ENCODE measurements at places on chromosomes 3 and 15. TPM values are rescaled to one million over a fixed set of nuclear protein-coding genes. Genes with fewer than 3 reads are reported as not detected.

The CLDN16 gene
- 4.8 TPM for total RNA-seq

The ARRDC4 gene
- 3.2 TPM for total RNA-seq

GRCh38 chr3:66371432-66371831 lies 129.4 kb downstream of the LRIG1 start:
- no peaks in the 10 kb centered on the region for H3K36me3 ChIP-seq
- no peak overlapping the region for H3K27ac ChIP-seq
- no peak overlapping the region for H3K4me3 ChIP-seq

GRCh38 chr3:138684396-138684795 lies 75.8 kb downstream of the FAIM start:
- no peak for DNase-seq
- H3K4me3 ChIP-seq = no peak overlapping the region
- no peak overlapping the region for H3K27ac ChIP-seq
- H3K36me3 ChIP-seq = peaks cover 4% of the 10 kb centered on the region

GRCh38 chr3:34408088-34408487 lies 609.7 kb downstream of the PDCD6IP start:
- no peak for DNase-seq
- H3K4me3 ChIP-seq = no peak overlapping the region
- H3K27me3 ChIP-seq = no peaks in the 10 kb centered on the region
- H3K27ac ChIP-seq = no peak overlapping the region
- H3K4me1 ChIP-seq = no peaks in the 10 kb centered on the region

The EPHB1 gene
- 0.73 TPM for total RNA-seq

The MUC4 gene
- total RNA-seq = 3.6 TPM

DNA sequence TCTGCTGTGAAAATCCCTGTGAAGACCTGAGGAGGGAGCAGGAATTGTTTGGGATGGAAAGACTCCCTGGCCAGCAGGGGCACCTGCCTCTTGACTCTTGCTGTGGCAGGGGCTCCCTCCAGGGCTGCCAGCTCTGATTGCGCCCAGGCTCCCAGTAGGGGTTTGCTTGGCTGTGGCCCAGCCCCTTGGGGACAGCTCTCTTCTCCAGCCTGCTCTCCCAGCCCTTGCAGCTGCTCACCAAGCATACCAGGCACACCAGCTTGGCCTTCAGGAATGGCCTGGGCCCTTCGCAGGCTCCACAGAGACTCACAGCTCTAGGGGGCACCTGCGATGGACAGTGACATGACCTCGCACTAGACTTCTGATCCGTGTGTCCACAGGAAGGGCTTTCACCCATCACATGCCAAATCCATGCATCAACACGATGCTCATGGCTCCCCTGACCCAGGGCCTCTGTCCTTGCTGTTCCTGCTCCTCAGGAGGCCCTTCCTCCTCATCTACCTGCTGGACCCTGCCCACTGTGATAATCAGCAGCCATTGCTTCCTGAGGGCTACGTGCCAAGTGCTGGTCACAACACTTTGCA lies 61.8 kb downstream of the SCN5A start:
- no peak for DNase-seq
- no peaks in the 10 kb centered on the region for H3K4me1 ChIP-seq
- peaks cover 54% of the 10 kb centered on the region for H3K27me3 ChIP-seq
- H3K36me3 ChIP-seq = no peaks in the 10 kb centered on the region
- H3K27ac ChIP-seq = no peak overlapping the region

The ZNF148 gene
- 60.7 TPM for total RNA-seq

DNA sequence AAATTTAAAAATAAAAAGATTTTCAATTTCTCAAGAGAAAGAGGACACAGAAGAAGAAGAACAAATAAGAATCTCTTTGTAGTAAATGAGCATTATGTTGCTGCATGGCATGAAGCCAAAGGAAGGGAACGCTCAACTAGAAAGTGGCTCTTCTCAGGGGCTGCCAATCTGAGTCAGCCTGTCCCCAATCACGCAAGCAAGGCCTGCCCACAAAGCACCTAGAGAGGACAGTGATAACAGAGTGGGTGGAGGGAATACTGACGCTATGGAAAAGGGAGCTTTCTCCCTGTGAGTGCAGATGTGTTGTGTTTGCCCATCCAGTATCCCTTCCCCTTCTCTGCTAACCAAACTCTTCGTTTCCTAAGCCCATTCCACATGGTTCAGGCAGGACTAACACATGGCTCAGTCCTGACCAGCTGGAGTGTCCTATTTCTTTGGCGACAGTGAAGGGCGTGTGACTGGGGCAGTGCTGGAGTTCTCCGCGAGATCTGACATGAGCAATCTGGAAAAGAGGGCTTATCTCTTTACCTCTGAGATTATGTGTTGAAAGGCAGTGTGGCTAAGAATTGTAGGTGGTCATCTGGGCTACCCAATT lies 14.2 kb downstream of the FBN1 start:
- no peak overlapping the region for H3K4me3 ChIP-seq
- no peaks in the 10 kb centered on the region for H3K36me3 ChIP-seq
- H3K4me1 ChIP-seq = no peaks in the 10 kb centered on the region
- DNase-seq = no peak
- no peaks in the 10 kb centered on the region for H3K27me3 ChIP-seq

- H3K27ac ChIP-seq = no peak overlapping the region
- no peak overlapping the region for H3K4me3 ChIP-seq
- no peak for DNase-seq
- H3K27me3 ChIP-seq = no peaks in the 10 kb centered on the region
- H3K4me1 ChIP-seq = peaks cover 31% of the 10 kb centered on the region
Measured at GRCh38 chr15:56939257-56939656, 20.8 kb downstream of the TCF12 start.

The RGMA gene
- 0.78 TPM for total RNA-seq

The MASP1 gene
- 0.17 TPM for total RNA-seq

DNA sequence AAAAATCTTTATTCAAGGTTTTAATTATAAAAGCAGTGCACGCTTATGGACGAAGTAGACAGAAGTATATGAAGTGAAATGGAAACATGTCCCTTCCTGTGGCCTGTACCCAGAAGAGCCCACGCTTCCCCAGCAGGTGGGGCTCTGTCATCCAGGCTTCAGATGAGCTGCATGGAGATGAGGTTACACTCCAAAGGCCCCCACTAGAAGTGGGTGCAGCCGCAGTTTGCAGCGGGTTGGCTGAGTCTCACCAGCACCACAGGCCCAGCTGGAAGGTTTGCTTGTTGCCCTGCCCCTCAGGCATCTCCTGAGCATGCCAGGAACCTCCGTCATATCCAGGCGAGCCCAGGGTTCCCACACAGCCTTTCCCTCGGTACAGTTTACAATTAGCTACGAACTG lies 33.1 kb downstream of the PRR20G start:
- peaks cover 81% of the 10 kb centered on the region for H3K27me3 ChIP-seq
- H3K36me3 ChIP-seq = no peaks in the 10 kb centered on the region
- no peaks in the 10 kb centered on the region for H3K4me1 ChIP-seq
- H3K27ac ChIP-seq = no peak overlapping the region
- DNase-seq = peak; percentile 57

The ZNF620 gene
- total RNA-seq = 13.6 TPM

The SLC2A2 gene
- total RNA-seq = 0.95 TPM

- H3K4me3 ChIP-seq = no peak overlapping the region
- no peak overlapping the region for H3K27ac ChIP-seq
- H3K27me3 ChIP-seq = no peaks in the 10 kb centered on the region
- DNase-seq = no peak
- H3K4me1 ChIP-seq = no peaks in the 10 kb centered on the region
Measured at GRCh38 chr3:173599673-173600072, 202.1 kb downstream of the NLGN1 start.

The SEMA6D gene
- total RNA-seq = not detected

- H3K27ac ChIP-seq = no peak overlapping the region
- no peaks in the 10 kb centered on the region for H3K27me3 ChIP-seq
- DNase-seq = no peak
- no peak overlapping the region for H3K4me3 ChIP-seq
Measured at GRCh38 chr15:101105059-101105891, 146.6 kb downstream of the CHSY1 start.

GRCh38 chr3:58353722-58354553 lies 21.2 kb downstream of the PXK start:
- no peak overlapping the region for H3K27ac ChIP-seq
- H3K4me3 ChIP-seq = no peak overlapping the region
- no peaks in the 10 kb centered on the region for H3K36me3 ChIP-seq
- no peak for DNase-seq

- peaks cover 18% of the 10 kb centered on the region for H3K4me1 ChIP-seq
- no peak overlapping the region for H3K27ac ChIP-seq
- H3K4me3 ChIP-seq = no peak overlapping the region
- no peaks in the 10 kb centered on the region for H3K27me3 ChIP-seq
Measured at GRCh38 chr3:189836795-189837194, 205.6 kb downstream of the TP63 start.

The CPNE4 gene
- total RNA-seq = 23.2 TPM

GRCh38 chr3:194946091-194946490 lies 260.4 kb downstream of the FAM43A start:
- DNase-seq = no peak
- H3K27ac ChIP-seq = no peak overlapping the region
- H3K4me1 ChIP-seq = no peaks in the 10 kb centered on the region

DNA sequence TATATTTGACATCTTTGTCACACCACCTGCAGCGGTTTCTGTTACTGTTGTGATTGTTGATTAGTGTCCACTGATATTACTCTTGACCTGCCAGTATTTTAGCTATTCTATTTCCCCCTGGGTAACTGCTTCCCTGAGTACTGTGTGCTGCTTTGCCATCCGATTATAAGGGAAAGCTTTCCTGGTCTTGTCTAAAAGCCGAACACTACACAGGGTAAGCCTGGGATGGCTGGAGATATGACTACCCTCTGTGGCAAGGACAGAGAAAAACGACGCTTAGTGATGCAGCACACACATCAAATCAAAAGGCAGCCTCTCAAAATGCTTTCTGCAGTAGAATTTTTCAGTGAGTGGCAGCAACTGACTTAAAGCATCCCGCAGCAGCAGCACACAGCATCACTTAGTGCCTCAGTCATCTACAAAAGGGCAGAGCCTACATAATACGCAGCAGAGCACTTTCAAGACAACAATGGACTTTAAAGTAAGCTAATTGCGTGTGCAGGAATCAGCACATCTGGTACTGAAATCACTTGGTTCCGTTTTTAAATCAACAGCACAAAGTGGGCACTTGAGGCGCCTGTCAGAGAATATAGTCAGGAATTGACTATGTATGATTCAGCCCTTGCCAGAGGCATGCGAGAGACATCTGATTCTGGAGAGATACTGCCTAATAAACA lies 656.3 kb upstream of the TGFBR2 start:
- no peaks in the 10 kb centered on the region for H3K27me3 ChIP-seq
- H3K36me3 ChIP-seq = no peaks in the 10 kb centered on the region
- H3K27ac ChIP-seq = no peak overlapping the region
- no peak overlapping the region for H3K4me3 ChIP-seq
- no peak for DNase-seq

The HTR3E gene
- not detected for total RNA-seq
